ENCODE measurements at places on chromosomes 5 and 9. TPM values are rescaled to one million over a fixed set of nuclear protein-coding genes. Genes with fewer than 3 reads are reported as not detected.

The ADAMTS19 gene
- not detected for total RNA-seq

The STING1 gene
- 64.9 TPM for total RNA-seq

The ANGPTL2 gene
- total RNA-seq: not detected

The OTP gene
- not detected for total RNA-seq

The BTNL3 gene
- total RNA-seq: not detected

The BTNL8 gene
- total RNA-seq: not detected

Measured in activated CD8-positive, alpha-beta T cell treated with anti-CD3 and anti-CD28 coated beads, Interleukin-2, amount 10 ng/mL, durations not matched to agents 7 days and 5 days (primary cell).